ENCODE measurements at places on chromosomes 16 and 17. TPM values are rescaled to one million over a fixed set of nuclear protein-coding genes. Genes with fewer than 3 reads are reported as not detected.
A peak's percentile ranks its signal among the peaks of the same experiment; 100 is the strongest.

GRCh38 chr17:65589321-65589720 is 27.9 kb upstream of the AXIN2 start:
- no peaks in the 10 kb centered on the region for H3K4me1 ChIP-seq
- H3K27ac ChIP-seq: no peak overlapping the region
- no peaks in the 10 kb centered on the region for H3K36me3 ChIP-seq
- no peaks in the 10 kb centered on the region for H3K27me3 ChIP-seq
- DNase-seq: peak; percentile 29

Gene TBC1D26
- 2.6 TPM for total RNA-seq

DNA sequence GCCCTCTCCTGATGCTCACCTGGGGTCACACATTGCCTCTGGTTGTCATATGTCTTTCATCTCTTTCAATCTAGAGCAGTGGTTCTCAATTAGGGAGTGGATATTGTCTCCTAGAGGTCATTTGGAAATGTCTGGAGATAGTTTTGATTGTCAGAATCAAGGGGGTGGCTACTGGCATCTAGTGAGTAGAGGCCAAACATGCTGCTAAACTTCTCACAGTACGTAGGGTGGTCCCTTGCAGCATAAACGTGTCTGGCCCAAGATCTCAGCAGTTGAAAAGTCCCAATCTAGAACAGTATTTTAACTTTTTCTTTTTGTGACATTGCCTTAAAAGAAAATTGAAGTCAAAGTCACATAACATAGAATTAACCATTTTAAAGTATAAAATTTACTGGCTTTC is 30.5 kb upstream of the SLC5A10 start:
- H3K4me1 ChIP-seq: peaks cover 20% of the 10 kb centered on the region
- no peak for DNase-seq
- H3K4me3 ChIP-seq: no peak overlapping the region
- H3K27me3 ChIP-seq: no peaks in the 10 kb centered on the region

GRCh38 chr17:40106760-40107521 is 6.6 kb upstream of the NR1D1 start:
- H3K27me3 ChIP-seq: no peaks in the 10 kb centered on the region
- H3K4me1 ChIP-seq: peaks cover 53% of the 10 kb centered on the region
- no peak overlapping the region for H3K27ac ChIP-seq
- H3K36me3 ChIP-seq: no peaks in the 10 kb centered on the region
- DNase-seq: peak; percentile 67
- no peak overlapping the region for H3K4me3 ChIP-seq

Gene KRT31
- not detected for total RNA-seq

GRCh38 chr16:75443298-75443697 is 10.0 kb upstream of the CFDP1 start:
- no peak for DNase-seq
- H3K36me3 ChIP-seq: no peaks in the 10 kb centered on the region
- no peaks in the 10 kb centered on the region for H3K27me3 ChIP-seq
- H3K4me3 ChIP-seq: no peak overlapping the region

GRCh38 chr17:61063528-61063927 is 336.1 kb upstream of the TBX2 start:
- no peaks in the 10 kb centered on the region for H3K36me3 ChIP-seq
- no peaks in the 10 kb centered on the region for H3K27me3 ChIP-seq
- peaks cover 21% of the 10 kb centered on the region for H3K4me1 ChIP-seq
- no peak for DNase-seq
- H3K4me3 ChIP-seq: no peak overlapping the region
- no peak overlapping the region for H3K27ac ChIP-seq

DNA sequence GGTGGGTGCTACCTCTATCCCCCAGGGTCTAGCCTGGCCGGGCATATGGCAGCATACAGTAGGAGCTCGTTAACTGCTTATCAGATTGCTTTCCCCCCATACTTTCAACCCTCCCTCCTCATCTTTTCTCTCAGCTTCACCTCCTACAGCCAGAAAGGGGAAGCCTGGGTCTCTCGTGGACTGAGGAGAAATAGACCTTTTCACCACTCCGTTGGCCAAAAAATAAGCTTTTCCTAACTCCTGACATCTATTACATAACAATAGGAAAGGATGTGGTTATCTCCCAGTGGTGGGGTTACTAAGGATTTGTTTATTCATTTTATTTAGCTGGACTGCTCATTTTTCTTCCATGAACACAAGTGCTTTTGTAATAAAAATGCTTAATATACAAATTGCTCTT is 9.0 kb upstream of the CXCL16 start:
- H3K27me3 ChIP-seq: peaks cover 37% of the 10 kb centered on the region
- no peaks in the 10 kb centered on the region for H3K36me3 ChIP-seq
- no peak overlapping the region for H3K4me3 ChIP-seq
- DNase-seq: no peak
- no peaks in the 10 kb centered on the region for H3K4me1 ChIP-seq
- no peak overlapping the region for H3K27ac ChIP-seq

- H3K36me3 ChIP-seq: no peaks in the 10 kb centered on the region
- no peak overlapping the region for H3K27ac ChIP-seq
- no peak overlapping the region for H3K4me3 ChIP-seq
- no peaks in the 10 kb centered on the region for H3K4me1 ChIP-seq
- H3K27me3 ChIP-seq: peaks cover 14% of the 10 kb centered on the region
- peak; percentile 60 for DNase-seq
Measured at GRCh38 chr16:69112285-69113129, 7.1 kb downstream of the HAS3 start.

DNA sequence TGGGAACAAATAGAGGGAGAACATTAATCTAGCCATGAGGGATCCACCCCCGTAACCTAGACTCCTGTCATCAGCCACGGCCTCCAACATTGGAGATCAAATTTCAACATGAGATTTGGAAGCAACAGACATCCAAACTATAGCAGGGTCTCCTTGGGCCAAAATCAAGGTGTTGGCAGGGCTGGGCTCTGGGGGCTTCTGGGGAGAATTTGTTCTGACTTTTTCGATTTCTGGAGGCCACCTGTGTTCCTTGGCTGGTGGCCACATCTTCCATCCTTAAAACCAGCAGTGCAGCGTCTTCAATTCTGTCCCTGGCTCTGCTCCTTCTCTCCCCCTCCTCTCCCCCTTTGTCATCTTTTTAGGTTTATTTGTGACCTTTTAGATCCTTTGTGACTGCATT is 546.2 kb downstream of the WWOX start:
- H3K27me3 ChIP-seq: no peaks in the 10 kb centered on the region
- H3K4me3 ChIP-seq: no peak overlapping the region
- no peak for DNase-seq
- no peaks in the 10 kb centered on the region for H3K4me1 ChIP-seq
- H3K27ac ChIP-seq: no peak overlapping the region
- H3K36me3 ChIP-seq: no peaks in the 10 kb centered on the region

Gene C17orf50
- 0.74 TPM for total RNA-seq

DNA sequence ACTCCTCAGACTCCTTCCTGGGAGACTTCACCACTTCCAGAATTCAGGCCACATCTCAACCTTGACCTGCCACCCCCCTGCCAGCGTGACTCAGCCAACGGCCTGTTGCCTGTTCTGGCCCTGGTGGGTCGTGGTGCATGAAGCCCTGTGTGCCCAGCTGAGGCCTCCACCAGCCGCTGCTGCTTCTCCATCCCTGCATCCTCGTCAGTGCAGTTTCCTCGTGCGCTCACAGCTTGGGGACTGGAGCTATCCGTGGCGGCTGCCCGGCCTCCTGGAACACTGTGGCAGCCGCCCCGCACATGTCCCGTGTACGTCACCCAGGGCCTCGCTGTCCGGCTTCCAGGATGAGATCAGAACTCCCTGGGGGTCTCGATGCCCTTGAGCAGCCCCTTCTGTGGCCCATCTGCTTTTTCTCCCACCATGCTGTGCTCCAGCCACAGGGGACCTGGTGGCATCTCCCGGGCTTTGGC is 8.0 kb upstream of the TEDC2 start:
- no peak overlapping the region for H3K27ac ChIP-seq
- no peaks in the 10 kb centered on the region for H3K27me3 ChIP-seq
- no peak overlapping the region for H3K4me3 ChIP-seq
- H3K36me3 ChIP-seq: peaks cover 21% of the 10 kb centered on the region
- H3K4me1 ChIP-seq: no peaks in the 10 kb centered on the region

DNA sequence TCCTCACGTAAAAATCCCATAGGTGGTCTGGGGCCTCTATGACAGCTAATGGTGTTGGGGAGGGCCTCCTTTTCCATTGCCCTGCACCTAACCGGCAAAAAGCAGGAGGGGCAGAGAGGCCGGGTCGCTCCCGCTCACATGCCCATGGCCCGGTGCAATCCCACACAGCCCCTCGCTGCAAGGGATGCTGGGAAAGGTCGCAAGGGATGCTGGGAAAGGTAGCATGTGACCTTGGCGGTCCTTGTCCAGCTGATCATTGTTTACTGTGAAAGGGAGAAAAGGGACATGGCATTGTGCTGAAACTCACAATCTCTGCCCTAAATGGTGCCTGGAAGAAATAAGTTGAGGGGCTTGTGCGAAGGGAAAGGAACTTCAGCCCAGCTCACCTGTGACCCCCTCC is 10.0 kb downstream of the DEF8 start:
- H3K4me3 ChIP-seq: no peak overlapping the region
- H3K27ac ChIP-seq: no peak overlapping the region
- no peaks in the 10 kb centered on the region for H3K27me3 ChIP-seq
- H3K36me3 ChIP-seq: peaks cover 13% of the 10 kb centered on the region
- no peak for DNase-seq

Gene ZNF652
- total RNA-seq: 30.0 TPM

GRCh38 chr16:51024703-51025102 is 126.4 kb downstream of the SALL1 start:
- no peaks in the 10 kb centered on the region for H3K4me1 ChIP-seq
- no peak for DNase-seq
- no peaks in the 10 kb centered on the region for H3K36me3 ChIP-seq
- H3K27me3 ChIP-seq: no peaks in the 10 kb centered on the region
- H3K27ac ChIP-seq: no peak overlapping the region

DNA sequence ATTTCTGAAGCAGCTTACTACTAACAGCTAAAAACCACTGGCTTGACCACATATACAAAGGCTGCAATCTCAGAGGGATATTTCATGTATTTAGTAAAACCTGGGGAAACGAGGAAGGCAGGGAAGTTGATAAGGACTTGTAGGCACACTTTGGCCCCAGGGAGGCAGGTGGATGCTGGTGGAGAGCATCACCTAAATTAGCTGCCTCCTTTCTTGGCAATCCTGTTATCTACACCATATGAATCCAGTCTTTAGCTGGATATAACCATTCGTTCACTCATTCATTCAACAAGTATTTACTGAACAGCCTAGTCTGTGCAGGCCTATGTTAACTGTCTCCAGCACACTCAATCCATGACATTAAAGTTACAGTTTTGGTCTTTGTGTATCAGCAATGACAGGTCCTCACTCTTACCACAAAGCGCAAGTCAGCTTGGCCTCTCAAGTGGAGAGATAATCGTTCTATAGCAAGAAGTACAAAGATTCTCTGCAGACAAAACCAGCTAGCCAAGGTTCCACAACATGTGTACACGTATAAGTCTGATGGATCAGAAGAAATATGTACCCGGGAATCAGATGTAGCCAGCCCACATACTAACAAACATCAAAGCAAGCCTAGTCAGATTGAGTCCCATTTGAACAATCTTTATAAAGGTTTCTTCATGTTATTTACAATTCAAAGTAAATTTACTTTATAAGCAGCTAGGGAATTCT is 10.8 kb downstream of the MRPS23 start:
- DNase-seq: peak; percentile 11
- no peaks in the 10 kb centered on the region for H3K27me3 ChIP-seq
- no peaks in the 10 kb centered on the region for H3K4me1 ChIP-seq
- no peak overlapping the region for H3K4me3 ChIP-seq
- H3K27ac ChIP-seq: peak overlapping the region; percentile 79

- no peaks in the 10 kb centered on the region for H3K36me3 ChIP-seq
- peaks cover 14% of the 10 kb centered on the region for H3K4me1 ChIP-seq
- DNase-seq: peak; percentile 54
- no peak overlapping the region for H3K27ac ChIP-seq
Measured at GRCh38 chr17:83101805-83102480, 22.5 kb downstream of the METRNL start.

Gene TSPOAP1
- 92.1 TPM for total RNA-seq

DNA sequence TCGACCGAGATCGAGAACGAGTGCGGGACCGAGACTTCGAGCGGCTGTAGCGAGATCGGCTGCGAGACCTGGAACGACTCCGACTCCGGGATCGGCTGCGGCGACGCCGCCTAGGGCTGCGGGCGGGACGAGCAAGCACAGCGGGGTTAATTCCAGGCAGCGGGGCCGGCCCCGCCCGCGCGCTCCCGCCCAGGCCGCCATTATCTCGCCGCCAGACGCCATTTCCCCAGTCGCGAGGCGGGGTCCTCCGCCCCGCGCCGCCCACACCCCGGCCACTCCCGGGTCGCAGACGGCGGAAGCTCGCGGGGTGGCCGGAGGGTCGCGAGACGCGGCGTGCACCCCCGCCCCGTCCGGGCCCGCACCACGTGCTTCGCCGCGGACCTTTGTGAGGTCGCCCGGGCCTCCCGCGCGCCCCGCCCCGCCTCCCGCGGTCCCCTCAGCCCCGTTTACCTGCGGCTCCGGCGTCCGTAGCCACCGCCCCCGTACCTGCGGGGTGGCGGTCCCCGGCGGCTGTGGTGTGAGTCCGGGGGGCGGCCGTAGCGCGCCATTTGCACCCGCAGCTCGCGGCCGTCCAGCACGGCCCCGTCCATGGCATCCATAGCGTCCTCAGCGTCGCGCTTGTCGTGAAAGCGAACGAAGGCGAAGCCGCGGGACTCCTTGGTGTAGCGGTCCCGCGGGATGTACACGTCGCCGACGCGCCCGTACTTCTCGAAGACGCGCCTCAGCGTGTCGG is 616 bp downstream of the SRSF2 start:
- H3K36me3 ChIP-seq: peaks cover 36% of the 10 kb centered on the region
- DNase-seq: peak; percentile 85
- no peaks in the 10 kb centered on the region for H3K27me3 ChIP-seq
- H3K27ac ChIP-seq: peak overlapping the region; percentile 95

- peak overlapping the region; percentile 78 for H3K4me3 ChIP-seq
- DNase-seq: no peak
- H3K27ac ChIP-seq: no peak overlapping the region
- peaks cover 13% of the 10 kb centered on the region for H3K4me1 ChIP-seq
- H3K36me3 ChIP-seq: no peaks in the 10 kb centered on the region
Measured at GRCh38 chr16:590815-591200, 942 bp downstream of the RAB40C start.

GRCh38 chr16:57411362-57411976 is 6.9 kb downstream of the CCL17 start:
- H3K27ac ChIP-seq: no peak overlapping the region
- H3K27me3 ChIP-seq: no peaks in the 10 kb centered on the region
- no peak overlapping the region for H3K4me3 ChIP-seq
- no peak for DNase-seq
- H3K4me1 ChIP-seq: no peaks in the 10 kb centered on the region

Gene ENPP7
- not detected for total RNA-seq

DNA sequence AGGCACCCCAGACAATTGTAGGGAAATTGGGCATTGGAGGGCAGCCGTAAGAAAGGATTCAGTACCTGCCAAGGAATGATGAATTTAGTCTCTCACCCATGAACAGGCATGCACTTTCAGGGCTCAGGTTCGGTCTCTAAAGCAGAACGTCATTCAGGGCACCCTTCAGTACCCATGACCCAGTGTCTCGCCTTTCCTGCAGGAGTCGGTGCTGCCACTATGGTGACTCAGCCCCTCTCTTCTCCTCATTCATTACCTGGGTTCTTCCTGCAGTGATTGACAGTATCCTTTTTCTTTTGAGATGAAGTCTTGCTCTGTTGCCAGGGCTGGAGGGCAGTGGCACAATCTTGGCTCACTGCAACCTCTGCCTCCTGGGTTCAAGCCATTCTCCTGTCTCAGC is 8.4 kb downstream of the SOST start:
- H3K27ac ChIP-seq: no peak overlapping the region
- peaks cover 7% of the 10 kb centered on the region for H3K4me1 ChIP-seq
- no peak overlapping the region for H3K4me3 ChIP-seq
- no peaks in the 10 kb centered on the region for H3K36me3 ChIP-seq
- H3K27me3 ChIP-seq: peaks cover 27% of the 10 kb centered on the region

GRCh38 chr16:58114827-58115825 is 14.1 kb downstream of the CFAP20 start:
- no peaks in the 10 kb centered on the region for H3K27me3 ChIP-seq
- H3K4me3 ChIP-seq: no peak overlapping the region
- H3K36me3 ChIP-seq: peaks cover 36% of the 10 kb centered on the region
- peaks cover 26% of the 10 kb centered on the region for H3K4me1 ChIP-seq
- peak; percentile 40 for DNase-seq
- no peak overlapping the region for H3K27ac ChIP-seq

Data from cardiac muscle cell (in vitro differentiated cells and primary cell).